ENCODE measurements at places on chromosomes 6 and 20.
A peak's percentile ranks its signal among the peaks of the same experiment; 100 is the strongest.

DNA sequence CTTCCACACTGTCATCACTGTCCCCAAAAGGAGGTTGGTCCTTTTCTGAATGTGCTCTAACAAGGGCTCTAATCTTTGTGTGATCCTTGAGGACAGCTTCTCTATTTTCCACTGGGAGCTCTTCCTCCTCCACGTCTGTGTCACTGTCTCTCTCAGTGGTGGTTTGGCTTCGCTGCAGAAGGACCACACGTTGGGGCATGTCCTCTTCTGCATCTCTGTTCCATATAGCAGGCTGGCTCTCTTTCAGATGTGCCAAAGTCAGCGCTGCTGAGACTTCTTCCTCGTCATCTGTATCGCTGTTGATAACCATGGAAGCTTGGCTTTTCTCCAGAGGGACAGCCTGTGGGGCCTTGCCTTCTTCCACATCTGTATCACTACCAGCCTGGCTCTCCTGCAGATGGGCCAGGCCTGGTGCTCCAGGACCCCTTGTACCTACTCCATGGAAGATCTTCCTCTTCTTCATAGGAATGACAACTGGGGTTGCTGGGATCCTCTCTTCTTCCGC is 4.6 kb downstream of the MDC1 start:
- DNase-seq: no peak

DNA sequence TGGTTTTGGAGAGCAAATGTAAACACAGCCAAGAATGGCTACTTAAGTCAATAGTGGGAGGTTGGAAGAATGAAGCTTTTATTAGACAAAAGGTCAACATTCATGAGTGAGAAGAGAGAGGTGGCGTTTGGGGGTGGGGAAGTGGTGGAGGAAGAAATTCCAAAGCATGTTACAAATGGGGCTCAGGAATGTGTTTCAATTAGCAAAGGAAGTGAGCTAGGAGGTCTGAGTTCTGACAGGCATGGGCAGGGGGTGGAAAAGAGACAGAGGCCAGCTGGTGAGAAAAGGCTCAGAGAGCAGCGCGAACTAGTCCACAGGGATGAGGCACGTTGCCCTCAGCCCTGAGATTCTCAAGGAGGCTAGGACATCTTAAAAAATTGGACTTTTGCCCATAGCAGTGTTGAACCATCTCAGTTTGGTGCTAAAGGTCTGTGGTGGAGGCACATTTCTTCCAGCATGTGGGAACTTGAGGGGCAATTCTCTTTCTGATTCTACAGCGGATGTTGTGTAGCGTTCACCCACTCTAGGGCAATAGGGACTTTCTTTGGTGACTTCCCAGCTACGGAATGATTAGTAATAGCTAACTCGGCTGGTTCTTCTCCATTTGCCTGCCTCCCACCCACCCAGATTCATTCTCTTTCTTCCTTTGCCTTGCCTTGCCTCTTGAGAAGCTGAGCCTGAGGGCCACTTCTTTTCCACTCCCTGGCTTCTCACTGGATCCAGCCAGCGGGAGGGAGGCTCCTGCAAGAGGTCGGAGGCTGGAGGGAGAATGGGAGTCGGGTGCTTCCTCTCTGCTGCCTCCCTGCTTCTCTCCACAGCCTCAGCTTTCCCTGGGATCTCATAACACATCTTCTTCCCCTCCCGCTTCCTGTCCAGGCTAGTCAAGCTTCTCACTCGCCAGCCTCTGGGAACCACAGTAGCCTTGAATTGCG is 45.1 kb upstream of the NEDD9 start:
- no peak for DNase-seq

DNA sequence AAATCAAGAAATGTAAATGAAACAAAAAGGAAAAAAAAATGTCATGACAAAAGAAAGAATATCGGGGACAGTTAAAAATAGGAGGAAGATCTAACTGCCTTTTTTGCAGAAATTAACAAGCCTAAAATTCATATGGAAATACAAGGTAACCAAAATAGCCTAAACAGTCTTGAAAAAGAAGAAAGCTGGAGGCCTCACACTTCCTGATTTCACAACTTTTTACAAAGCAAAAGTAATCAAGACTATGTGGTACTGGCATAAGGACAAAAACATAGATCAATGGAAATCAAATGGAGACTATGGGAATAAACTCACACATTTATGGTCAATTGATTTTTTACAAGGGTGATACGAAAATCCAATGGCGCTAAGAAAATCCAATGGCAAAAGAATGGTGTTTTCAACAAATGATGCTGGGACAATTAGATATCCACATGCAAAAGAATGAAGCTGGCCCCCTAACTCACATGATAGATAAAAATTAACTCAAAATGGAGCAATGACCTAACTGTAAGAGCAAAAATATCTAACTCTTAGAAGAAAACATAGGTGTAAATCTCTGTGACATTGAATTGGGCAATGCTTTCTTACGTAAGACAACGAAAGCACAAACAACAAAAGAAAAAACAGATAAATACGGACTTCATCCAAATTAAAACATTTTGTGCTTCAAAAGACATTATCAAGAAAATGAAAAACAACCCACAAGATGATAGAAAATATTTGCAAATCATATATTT is 24.5 kb downstream of the MAP3K5 start:
- no peak for DNase-seq

DNA sequence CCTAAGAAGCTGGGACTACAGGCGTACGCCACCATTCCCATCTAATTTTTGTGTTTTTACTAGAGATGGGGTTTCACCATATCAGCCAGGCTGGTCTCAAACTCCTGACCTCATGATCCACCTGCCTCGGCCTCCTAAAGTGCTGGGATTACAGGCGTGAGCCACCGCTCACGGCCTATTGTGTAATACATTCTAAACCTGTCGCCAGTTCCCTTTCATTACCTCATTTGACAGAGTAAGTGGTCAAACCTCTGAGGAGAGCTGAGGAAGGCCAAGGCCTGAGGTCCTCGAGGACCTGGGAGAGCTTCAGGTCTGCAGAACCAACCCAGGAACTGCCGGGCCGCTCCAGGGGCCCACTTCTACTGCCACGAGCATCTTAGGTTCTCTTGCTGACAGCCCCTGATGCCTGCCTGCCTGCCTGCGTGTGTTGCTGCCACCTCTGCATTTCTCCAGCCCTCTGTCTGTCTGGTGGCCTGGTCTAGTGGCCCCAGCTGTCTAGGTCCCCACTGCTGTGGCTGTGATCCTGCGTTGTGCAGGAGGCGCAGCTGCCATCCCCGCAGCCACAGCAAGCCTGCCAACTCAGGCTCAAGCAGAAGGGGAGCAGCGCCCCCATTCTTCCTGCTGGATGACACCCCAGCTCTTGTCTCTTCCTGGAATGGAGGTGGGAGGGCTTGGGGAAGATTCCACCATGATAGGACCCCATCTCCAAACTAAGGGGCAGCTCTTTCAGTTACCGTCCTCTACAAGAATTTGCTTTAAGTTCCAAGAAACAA is 45.3 kb downstream of the PRR18 start:
- DNase-seq: no peak

DNA sequence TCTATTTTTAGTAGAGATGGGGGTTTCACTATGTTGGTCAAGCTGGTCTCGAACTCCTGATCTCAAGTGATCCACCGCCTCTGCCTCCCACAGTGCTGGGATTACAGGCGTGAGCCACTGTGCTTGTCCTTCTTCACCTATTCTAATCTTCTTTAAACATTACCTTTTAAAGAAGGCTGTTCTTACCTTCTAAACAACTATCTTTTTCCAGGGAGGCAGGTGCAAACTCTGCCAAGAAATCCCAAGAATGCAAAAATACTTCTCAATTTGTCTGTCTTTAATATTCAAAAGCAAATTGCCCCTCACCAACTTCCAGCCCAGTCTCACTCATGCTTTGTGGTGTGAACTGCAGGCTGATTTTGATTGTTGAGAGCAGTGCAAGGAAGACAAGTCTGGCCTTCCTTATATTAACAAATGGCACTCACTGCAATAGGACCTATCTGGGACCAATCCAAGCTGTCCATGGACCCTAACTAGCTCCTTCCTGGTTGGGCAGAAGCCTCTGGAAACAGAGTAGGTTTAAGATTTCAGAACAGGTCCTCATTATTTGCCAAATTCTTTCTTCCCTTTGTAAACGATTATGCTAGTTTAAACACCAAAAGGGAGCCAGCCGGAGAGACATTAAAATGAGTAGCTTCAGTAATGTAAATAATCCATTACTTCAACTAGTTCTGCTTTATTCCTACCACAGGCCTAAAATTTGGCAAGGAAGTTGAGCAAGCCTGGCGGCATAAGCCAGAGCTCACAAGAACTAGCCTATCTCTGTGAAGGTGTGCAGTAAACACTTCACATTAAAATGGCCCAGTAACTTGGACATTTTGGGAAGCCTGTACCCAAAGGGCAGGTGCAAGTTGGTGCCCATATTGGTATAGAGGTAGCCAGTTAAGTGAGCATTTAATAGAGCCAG is 1.6 kb downstream of the SCAND1 start:
- DNase-seq: no peak

GRCh38 chr20:63508072-63508768 is 9.3 kb upstream of the EEF1A2 start:
- DNase-seq: no peak

DNA sequence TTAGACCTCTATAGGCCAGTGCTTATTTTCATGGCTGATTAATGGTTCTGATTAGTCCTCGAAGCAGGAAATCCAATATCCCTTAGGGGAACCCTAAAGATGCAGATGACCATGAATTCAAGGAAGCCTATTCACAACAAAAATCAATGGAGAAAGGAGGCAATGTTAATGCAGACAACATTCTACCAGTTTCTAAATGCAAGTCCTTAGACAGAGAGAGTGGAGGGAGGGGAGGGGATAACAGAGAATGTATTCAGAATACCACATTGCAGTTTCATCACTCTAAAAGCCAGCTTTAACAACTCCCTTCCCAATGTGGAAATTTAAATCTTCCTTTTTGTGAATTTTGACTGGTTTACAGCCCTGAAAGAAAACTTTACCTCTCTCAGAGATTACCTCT is 87.1 kb upstream of the POU3F2 start:
- DNase-seq: no peak

DNA sequence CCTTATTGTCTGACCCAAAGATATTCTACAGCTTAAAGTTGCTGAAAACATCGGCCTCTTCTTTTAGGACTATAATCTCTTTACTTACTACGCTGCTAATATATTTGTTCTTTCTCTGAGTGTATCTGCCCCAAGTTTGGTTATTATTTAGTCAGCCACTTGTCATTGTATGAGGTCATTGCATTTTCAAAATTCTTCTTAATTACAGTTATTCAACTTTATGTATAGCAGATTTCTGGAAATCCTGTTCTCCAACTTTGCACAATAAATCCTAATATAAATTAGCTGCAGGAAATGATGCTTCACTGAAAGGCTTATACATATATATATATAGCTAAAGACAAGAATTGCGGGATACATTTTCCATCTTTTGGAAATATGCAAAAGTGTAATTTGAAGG is 88.5 kb upstream of the HIVEP1 start:
- no peak for DNase-seq

- no peak for DNase-seq
Measured at GRCh38 chr6:5622276-5623005, 361.1 kb downstream of the FARS2 start.

DNA sequence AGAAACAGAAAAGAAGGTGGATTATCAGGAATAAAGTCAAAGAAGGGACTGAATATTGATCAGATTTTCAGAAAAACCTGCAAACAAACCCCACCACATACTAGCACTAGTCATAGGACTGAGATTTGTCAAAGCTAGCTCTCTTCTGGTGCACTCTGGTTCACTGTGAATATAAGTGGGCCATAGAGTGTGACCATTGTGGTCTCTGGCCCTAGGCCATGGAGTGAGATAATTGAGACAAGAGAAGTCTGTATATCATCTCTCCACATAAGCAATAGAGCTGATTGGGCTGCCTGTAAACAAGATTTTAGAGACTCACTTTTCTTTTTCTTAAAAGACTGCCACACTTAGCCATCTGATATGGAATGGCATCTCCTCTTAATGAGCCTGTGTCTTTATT is 247.2 kb downstream of the LAMA2 start:
- DNase-seq: no peak

DNA sequence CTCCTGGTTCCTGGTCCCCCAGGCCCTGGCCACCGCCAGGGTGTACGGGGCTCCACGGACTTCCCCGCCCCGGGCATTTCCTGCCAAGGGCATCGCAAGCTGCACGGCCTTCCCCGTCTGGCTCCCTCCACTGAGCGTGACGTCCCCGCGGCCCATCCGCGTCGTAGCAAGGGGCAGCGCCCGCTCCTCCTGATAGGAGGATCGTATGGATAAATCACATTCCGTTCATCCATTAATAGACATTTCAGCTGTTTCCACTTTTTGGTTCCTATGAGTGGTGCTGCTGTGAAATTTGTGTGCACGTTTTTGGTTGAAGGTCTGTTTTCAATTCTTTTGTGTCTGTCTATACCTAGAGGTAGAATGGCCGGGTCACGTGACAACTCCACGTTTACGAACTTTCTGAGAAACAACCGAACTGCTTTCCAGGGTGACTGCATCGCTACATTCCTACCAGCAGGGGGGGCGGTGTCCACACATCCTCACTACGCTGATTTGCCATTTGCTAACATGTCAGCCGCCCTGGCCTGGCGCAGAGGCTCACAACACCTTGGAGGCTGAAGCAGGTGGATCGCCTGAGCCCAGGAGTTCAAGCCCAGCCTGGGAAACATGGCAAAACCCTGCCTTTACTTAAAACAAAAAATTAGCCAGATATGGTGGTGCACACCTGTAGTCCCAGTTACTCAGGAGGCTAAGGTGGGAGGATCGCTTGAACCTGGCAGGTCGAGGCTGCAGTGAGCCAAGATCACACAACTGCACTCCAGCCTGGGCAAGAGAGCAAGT is 37.7 kb downstream of the KCNQ2 start:
- DNase-seq: peak; percentile 34

DNA sequence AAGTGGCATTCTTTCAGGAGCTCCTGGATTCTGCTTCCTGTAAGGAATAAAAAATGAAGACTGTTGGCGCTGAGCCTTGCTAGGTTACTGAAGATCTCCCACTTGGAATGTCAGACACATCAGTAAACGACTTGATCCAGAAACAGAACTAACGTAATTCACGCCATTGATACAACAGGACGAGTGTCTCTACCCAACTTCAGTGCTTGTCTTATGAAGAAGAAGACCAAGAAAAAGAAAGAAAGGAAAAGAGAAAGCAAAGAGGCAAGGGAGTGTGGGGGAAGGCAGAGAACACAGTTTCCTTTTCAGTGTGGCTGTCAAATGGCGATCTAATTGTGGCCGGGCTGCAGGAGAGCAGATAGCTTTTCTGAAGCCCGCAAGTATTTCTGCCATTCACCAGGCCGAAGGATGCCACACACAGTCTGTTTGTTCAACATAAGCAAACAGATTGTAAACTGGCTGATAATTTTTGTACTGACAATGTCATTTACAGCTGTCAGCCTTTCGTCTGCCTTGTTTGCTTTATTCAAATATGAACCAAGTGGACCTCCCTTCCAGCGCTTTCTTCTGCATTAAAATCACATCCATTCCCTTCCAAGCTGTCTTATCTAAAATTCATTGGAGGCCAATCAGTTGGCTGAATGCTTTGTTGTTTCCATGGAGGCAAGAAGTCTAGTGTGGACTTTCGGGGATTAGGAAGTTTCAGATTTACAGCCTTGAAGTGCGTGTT is 180.6 kb downstream of the FOXA2 start:
- no peak for DNase-seq
